ENCODE measurements at places on chromosomes 3 and 15. TPM values are rescaled to one million over a fixed set of nuclear protein-coding genes. Genes with fewer than 3 reads are reported as not detected.

The PLA1A gene
- polyA plus RNA-seq: not detected

The PDIA5 gene
- polyA plus RNA-seq: 47.3 TPM

The CHRNA5 gene
- polyA plus RNA-seq: 1.1 TPM

The TPRG1 gene
- 0.16 TPM for polyA plus RNA-seq

The TEX264 gene
- 100.0 TPM for polyA plus RNA-seq

Data from BJ (cell line).